ENCODE measurements at places on chromosomes 6 and 20.

GRCh38 chr6:137973201-137973600 lies 106.1 kb downstream of the TNFAIP3 start:
- peak; percentile 50 for DNase-seq

DNA sequence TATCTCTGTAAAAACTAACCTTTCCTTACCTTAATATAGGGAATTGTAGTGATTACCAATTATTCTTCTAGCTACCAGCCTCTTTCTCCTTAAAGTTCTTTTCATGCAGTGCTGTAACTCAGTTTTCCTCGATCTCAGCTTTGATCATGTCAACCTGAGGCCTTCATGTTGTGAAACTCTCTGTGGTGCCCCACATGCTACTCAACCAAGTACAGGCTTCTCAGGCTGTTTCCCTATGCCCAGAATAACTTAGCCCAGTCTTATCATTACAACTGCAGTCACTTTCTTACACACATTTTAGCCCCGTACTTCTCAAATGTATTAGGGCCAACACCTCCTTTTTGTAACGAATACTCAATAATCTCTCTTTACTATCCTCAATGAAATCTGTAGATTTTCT lies 90.1 kb upstream of the SUPT3H start:
- no peak for DNase-seq

- no peak for DNase-seq
Measured at GRCh38 chr6:37049758-37050044, 44.2 kb downstream of the FGD2 start.

DNA sequence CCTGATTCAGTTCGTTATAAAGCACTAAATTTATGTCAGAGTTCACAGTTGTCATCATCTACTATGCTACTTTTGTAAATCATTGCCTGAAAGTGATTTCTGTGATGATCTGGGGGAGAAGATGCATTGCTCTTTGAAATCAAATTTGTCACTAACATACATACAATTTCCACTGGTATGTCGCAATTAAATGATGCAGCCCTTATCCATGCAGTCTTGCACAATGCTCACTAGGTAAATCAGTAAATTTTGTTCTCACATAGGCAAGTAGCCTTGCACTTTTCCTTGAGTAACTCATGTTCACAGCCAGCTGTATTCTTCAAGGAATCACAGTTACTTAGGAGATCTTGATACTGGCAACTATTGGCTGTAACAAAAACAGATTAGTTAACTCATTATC lies 20.8 kb downstream of the CRISP2 start:
- no peak for DNase-seq

GRCh38 chr6:2517855-2518473 lies 232.8 kb downstream of the MYLK4 start:
- no peak for DNase-seq

Data from adipocyte (in vitro differentiated cells).